ENCODE measurements at places on chromosomes 1 and 21. TPM values are rescaled to one million over a fixed set of nuclear protein-coding genes. Genes with fewer than 3 reads are reported as not detected.

RBM11 gene
- polyA plus RNA-seq: not detected

HES3 gene
- polyA plus RNA-seq: not detected

BARHL2 gene
- polyA plus RNA-seq: not detected

HCN3 gene
- 0.15 TPM for polyA plus RNA-seq

SPTA1 gene
- polyA plus RNA-seq: not detected

Data from CD14-positive monocyte (primary cell).